ENCODE measurements at places on chromosomes 3 and 15.

GRCh38 chr15:82798104-82798503 lies 7.8 kb downstream of the FSD2 start:
- no peak for DNase-seq

- DNase-seq: no peak
Observed at GRCh38 chr3:195105389-195105788, 165.6 kb downstream of the XXYLT1 start.

- DNase-seq: no peak
Observed at GRCh38 chr3:46721009-46721408, 3.3 kb upstream of the PRSS50 start.

- DNase-seq: no peak
Observed at GRCh38 chr3:150161011-150161410, 190.3 kb upstream of the PFN2 start.

GRCh38 chr15:55494931-55495330 lies 13.1 kb downstream of the DNAAF4 start:
- no peak for DNase-seq

GRCh38 chr3:14563946-14564539 lies 23.9 kb upstream of the GRIP2 start:
- no peak for DNase-seq

GRCh38 chr3:101819649-101820206 lies 29.6 kb upstream of the NFKBIZ start:
- DNase-seq: no peak

DNA sequence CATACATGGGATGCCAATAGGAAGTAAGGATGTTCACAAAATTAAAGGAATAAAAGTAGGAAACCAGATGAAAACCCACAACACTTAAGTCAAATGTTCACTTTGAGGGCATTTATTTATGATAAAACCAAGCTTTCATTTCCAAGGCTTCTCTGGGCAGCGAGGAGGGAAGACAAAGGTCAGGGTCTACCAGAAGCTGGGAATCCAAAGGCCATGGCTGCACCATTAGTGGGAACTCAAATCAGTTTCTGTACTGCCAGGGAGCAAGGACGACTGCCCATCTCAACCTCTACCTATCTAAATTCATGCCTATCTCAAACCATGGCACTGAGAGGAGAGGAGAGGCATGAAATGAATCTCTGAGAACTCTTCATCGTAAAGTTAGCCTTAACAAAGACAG lies 22.6 kb downstream of the PBRM1 start:
- DNase-seq: no peak

- DNase-seq: no peak
Observed at GRCh38 chr15:62985768-62986167, 56.8 kb upstream of the TPM1 start.

DNA sequence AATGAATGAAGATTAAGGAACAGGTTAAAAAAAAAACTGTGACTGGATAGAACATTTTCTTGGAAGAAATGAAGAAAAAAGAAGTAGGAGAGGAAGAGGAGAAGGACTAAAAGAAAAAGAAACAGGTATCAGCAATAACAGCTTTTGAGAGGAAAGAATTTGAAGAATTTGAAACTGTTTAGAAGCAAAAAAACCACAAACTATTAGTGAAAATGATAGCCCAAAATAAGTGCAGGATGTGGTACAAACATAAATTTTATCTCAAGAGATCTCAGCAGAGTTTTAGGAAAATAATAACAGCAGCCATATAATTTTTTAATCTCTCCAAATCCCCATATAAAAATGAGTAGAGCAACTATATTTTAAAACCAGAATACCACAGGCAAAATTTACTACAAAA lies 8.8 kb upstream of the A4GNT start:
- DNase-seq: no peak

DNA sequence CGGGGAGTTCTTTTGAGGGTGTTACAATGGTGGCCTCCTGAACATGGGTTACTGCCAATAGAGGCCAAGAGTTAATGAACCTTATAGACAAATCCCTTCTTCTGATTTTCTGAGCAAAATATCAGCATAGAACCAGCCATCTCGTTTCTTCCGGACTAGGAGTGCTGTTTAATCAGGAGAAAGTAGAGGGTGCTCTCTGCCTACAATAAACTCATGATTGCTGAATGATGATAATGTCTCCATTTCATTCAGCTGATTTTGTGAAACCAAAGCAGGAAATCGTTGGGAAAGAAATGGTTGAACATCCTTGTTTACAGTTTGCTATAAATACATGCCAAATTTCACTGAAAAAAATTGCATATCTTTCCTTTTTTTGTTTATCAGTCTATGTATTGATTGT lies 142.8 kb upstream of the PLSCR5 start:
- no peak for DNase-seq

- DNase-seq: no peak
Observed at GRCh38 chr15:36208868-36209582, 370.4 kb upstream of the CDIN1 start.

DNA sequence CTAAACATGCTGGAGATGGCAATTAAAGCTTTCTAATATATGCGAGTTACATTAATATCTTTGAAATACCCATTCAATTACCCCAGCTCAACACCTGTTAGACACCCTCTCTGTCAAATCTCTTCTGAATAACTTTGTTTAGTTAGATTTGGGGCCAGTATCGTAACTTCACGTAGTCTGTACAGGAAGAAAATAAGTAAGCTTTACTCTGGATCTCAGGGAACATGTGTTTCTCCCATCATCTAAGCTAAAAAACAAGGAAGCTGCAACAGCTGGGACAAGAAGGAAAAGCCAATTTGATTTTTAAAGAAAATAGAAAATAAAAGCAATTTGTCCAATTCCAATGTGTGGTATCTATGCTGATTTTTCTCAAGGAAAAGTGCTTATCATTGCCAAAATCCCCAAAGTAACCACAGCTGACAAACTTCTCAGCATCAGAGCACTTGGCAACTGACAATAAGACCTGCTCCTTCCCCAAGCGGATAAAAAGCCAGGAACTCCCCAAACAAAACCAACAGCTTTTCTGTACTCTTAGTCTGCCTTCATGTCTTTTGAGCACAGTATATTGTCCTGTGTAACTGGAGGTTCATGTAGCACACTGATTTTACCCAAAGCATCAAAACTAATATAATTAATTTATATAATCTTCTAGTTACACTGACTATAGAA lies 279.1 kb downstream of the ZBTB20 start:
- DNase-seq: no peak

- DNase-seq: no peak
Observed at GRCh38 chr3:159789742-159790635, 198.6 kb upstream of the IL12A start.

GRCh38 chr3:4778119-4778518 lies 201.1 kb upstream of the BHLHE40 start:
- DNase-seq: no peak

DNA sequence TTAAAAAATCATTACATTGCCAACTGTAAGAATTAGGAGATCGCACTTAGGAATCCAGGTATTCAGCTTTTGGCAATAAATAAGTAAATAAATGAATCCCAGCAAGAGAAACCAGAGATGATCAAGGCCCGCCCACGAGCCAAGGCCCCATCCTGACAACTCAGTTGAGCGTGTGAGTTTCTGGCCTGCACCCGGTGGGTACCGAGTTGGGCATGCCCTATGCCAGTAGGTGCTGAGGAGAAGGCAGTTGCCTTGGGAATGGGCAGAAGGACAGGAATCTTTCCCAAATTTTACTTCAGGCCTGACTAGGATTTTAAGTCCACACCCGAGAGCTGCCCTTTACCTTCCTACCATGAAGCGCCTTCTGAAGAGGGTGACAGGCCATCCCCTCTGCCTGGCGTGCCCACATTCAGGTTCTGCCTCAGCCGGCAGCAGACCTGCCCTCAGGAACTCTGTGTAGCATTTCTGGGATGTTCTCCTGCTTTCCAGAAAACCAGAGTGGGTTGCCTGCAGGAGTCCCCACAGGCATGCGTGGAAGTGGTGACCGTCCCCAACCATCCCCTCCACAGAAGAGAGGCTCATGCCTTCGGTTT lies 99.3 kb upstream of the ALDH1A3 start:
- no peak for DNase-seq

DNA sequence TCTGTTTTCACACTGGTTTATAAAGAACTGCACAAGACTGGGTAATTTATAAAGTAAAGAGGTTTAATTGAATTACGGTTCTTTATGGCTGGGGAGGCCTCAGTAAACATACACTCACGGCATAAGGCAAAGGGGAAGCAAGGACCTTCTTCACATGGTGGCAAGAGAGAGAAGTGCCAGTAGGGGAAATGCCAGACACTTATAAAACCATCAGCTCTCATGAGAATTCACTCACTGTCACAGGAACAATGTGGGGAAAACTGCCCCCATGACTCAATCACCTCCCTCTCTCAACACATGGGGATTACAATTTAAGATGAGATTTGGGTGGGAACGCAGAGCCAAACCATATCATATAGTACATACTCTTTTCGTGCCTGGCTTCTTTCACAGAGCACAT lies 42.4 kb downstream of the MAP2K1 start:
- no peak for DNase-seq

DNA sequence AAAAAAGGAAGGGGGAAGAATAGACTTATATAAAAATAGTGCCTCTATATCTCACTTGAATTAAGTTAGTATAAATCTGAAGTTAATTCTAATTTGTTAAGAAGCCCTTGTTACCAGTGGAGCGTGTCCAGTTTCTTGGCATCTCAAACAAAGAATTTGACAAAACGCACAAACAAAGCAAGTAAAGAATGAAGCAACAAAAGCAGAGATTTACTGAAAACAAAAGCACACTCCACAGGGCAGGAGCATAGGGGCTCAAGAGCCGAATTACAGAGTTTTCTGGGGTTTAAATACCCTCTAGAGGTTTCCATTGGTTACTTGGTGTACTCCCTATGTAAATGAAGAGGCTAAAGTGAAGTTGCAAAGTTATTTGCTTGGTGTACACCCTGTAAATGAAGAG lies 34.0 kb upstream of the GK5 start:
- no peak for DNase-seq

DNA sequence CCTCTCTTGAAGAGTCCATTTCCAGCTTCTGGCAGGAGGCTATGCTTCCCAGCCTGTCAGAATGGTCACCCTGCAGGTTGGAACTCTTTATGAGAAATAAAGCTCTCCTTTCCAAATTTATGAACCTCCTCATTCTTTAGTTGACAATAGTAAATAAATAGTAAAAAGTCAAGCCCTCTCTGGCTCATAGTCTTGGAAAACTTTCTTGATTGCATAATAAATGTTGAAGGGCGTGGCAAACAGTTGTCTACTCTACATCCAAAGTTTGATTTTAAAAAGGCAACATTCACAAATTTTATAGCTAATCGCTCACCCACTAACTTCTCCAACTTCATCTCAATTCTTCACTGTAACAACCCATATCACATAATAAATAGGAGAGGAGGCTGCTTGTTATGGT lies 58.8 kb downstream of the MCF2L2 start:
- no peak for DNase-seq

DNA sequence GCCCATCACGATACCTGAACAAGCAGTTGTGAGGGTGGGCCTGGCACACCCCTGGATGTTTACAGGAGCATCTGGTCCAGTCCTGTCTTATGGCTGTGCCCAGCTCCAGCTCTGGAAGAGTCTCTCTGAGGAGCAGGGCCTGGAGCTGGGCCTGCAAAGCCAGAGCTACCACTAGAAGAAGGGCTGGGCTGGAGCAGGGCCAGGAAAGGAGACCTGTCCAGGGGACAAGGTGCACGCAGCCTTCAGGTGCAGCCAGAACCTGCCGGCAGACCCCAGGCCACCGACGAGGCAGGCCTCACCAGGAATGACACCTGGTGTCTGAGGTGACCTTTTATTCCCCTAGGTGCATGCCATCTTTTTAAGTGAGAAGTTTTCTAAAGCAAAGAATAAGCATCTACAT lies 8.4 kb upstream of the BCL2L10 start:
- DNase-seq: no peak

DNA sequence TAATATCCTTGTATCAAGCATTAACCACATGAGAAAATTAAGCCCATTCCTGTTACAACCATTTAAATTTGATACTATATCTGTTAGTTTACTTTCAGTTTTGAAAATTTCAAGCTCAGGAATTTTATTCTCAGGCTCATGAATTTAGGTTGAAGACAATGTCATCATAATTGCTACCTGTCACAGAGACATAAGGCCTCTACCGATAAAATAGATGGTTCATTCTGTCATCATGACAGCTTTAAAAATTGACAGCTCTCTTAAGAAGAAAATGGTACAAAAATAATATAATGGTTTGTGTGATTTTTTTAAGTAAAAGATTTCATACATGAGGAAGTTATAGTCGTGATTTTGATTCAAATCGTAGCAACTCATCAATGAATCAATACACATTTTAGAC lies 1003.2 kb downstream of the ROBO1 start:
- DNase-seq: no peak

DNA sequence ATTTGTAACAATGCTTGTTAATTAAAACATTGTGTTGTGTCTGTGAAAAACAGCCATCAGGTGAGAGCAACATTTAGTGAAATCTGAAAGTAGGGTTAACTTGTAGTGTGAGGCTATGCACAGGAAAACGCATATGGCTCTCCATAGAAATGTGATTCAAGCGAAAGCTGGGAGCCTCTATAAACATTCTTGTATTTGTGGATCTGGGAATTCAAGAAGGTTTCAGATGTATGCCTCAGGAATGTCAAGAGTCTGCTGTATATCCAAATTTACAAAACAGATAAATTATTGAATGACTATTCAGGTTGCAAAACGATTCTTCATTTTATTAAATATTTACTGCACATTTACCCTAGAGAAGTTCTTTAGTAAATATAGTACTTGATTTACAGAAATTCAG lies 166.0 kb downstream of the THSD4 start:
- no peak for DNase-seq

DNA sequence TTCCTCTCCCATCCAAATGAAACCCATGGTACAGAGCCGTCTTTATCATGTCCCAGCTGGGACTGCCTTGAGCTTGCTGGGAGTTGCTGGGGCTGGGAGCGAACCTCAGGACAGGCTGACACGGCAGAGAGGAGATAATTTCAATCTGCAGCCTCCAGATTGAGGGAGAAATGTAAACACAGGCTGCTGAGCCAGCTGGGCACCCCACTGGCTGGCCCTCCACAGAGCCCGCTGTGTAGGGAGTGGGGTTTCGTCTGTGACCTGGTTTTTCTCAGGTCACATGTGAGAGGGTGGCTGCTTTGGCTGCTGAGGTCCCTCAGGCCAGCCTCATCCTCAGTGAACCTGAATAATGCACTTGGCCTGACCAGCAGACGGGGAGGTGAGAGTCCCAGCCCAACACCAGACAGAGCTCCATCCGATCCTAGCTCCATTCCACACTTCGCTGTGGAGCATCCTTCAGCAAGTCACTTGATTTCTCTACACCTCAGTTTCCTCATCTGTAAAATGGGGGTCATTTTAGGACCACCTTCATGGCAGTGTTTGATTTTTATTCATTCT lies 121.6 kb upstream of the MRPS22 start:
- DNase-seq: no peak

GRCh38 chr3:20935791-20936190 lies 749.8 kb upstream of the SGO1 start:
- DNase-seq: no peak

DNA sequence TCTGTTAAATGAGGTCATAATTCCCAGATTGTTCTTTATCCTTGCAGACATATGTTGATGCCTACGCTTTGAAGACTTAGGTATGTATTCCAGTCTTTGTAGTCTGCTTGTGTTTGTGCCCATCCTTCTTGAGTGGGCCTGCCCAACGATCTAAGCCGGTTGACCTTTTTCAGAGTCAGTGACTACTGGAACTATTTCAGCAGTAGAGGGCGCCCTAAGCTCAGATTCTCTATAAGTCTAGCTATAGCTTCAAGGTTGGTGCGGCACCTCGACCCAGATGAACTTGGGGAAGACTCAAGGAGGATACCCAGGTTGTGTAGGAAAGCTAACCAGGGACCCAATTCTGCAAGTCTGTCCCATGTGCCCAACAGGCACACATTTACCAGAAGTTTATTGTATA lies 228.8 kb upstream of the PPP2R3A start:
- DNase-seq: no peak

- DNase-seq: no peak
Observed at GRCh38 chr3:78605178-78605577, 1162.6 kb downstream of the ROBO1 start.
